ENCODE measurements at places on chromosomes 1 and 21. TPM values are rescaled to one million over a fixed set of nuclear protein-coding genes. Genes with fewer than 3 reads are reported as not detected.

The CDA gene
- not detected for total RNA-seq

The AADACL3 gene
- total RNA-seq = not detected

The FBXO2 gene
- 0.19 TPM for total RNA-seq

The OR2T11 gene
- not detected for total RNA-seq

The STUM gene
- total RNA-seq = not detected

Data from regular cardiac myocyte (primary cell).